ENCODE measurements at places on chromosomes 1 and 21.

GRCh38 chr1:226129230-226129629, 57.3 kb downstream of the ACBD3 start:
- H3K36me3 ChIP-seq: no peaks in the 10 kb centered on the region
- H3K4me1 ChIP-seq: peaks cover 7% of the 10 kb centered on the region
- no peak for DNase-seq
- H3K27ac ChIP-seq: no peak overlapping the region
- H3K27me3 ChIP-seq: no peaks in the 10 kb centered on the region

DNA sequence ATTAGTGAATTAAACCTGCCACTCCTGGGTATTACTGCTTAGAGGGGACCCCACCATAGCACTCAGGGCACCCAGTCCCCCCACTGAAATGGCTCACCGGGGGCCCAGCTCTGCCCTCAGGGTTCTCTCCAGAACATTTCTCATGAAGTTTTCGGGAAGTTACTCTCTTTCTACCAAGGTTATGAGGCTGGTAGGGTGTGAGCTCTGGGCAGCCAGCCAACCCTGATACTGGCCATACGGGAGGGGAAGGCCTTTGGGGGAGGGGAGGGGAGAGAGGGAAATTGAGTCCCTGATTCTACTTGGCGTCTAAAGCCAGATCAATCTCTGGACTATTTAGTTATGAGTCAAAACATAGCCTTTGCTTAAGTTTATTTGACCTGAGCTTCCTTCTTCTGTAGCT, 12.9 kb upstream of the PDE9A start:
- no peak overlapping the region for H3K27ac ChIP-seq
- H3K36me3 ChIP-seq: no peaks in the 10 kb centered on the region
- H3K4me3 ChIP-seq: no peak overlapping the region
- peaks cover 5% of the 10 kb centered on the region for H3K27me3 ChIP-seq
- peak; percentile 37 for DNase-seq

DNA sequence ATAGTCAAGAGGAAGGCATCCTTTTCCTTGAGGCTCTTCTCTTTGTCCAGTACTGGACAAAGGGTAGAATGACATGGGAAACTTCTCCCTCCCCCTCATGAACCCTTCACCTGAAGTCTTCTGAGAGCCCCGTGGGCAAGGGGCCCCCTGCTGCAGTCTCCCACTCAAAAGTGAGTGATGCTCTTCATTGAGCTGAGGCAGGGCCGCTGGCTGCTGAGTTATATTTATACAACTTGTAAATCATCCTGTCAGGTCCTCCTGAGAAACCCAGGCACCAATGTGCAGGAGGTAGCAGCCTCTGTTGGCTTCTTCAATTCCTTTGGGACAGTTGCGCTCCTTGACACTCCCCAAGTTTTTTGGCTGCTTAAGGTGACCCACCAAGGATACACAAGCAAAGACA, 150.2 kb downstream of the IGSF21 start:
- H3K4me1 ChIP-seq: no peaks in the 10 kb centered on the region
- no peak overlapping the region for H3K4me3 ChIP-seq
- DNase-seq: no peak
- H3K36me3 ChIP-seq: no peaks in the 10 kb centered on the region

GRCh38 chr1:227445746-227446145, 117.6 kb upstream of the ZNF678 start:
- no peak overlapping the region for H3K27ac ChIP-seq
- peaks cover 5% of the 10 kb centered on the region for H3K36me3 ChIP-seq
- no peak overlapping the region for H3K4me3 ChIP-seq
- no peaks in the 10 kb centered on the region for H3K4me1 ChIP-seq

DNA sequence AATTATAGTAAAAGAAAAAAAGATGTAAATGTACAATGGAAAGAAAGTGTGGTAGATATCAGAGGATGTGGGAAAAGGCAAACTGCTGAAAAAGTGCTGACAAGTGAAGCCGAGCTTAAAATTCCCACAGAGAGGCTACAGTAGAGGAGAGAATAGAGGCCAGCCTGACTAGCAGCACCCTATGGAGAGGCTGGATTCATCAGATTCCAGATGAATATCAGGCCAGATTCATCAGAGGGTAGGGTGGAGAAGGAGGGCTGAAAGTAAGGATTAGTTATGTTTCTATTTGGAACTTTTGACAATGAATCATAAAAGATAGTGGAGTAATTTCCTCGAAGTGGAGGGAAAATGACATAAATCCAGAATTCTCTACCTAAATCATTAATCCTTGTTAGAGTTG, 60.4 kb upstream of the NEK7 start:
- H3K4me1 ChIP-seq: peaks cover 5% of the 10 kb centered on the region
- H3K27me3 ChIP-seq: no peaks in the 10 kb centered on the region
- H3K4me3 ChIP-seq: no peak overlapping the region
- no peak overlapping the region for H3K27ac ChIP-seq
- H3K36me3 ChIP-seq: no peaks in the 10 kb centered on the region
- DNase-seq: no peak

GRCh38 chr1:235527196-235527814, 23.1 kb upstream of the B3GALNT2 start:
- H3K27ac ChIP-seq: no peak overlapping the region
- H3K4me1 ChIP-seq: peaks cover 7% of the 10 kb centered on the region
- H3K4me3 ChIP-seq: no peak overlapping the region
- H3K36me3 ChIP-seq: no peaks in the 10 kb centered on the region
- peaks cover 2% of the 10 kb centered on the region for H3K27me3 ChIP-seq

DNA sequence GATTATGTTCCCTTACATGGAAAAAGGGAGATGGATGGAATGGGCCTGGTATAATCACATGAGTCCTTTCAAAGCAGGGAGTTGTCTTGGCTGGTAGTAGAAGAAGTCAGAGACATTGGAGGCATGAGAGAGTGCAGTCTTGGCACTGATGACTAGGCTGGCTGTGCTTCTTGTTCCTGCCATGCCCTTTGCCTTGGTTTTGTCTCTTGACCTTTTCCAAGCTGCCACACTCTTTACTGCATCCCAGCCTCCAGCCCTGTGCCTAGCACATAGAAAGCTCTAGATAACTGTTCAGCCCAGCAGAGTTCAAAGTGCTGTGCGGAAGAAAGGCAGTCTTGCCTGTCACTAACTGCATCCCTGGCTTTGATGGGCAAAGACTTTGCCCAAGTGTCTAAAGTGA, 412.6 kb downstream of the PRDM2 start:
- no peak overlapping the region for H3K27ac ChIP-seq
- DNase-seq: no peak
- no peaks in the 10 kb centered on the region for H3K36me3 ChIP-seq
- H3K27me3 ChIP-seq: peaks cover 31% of the 10 kb centered on the region
- H3K4me1 ChIP-seq: no peaks in the 10 kb centered on the region
- H3K4me3 ChIP-seq: no peak overlapping the region
